ENCODE measurements at places on chromosomes 7 and 10.

DNA sequence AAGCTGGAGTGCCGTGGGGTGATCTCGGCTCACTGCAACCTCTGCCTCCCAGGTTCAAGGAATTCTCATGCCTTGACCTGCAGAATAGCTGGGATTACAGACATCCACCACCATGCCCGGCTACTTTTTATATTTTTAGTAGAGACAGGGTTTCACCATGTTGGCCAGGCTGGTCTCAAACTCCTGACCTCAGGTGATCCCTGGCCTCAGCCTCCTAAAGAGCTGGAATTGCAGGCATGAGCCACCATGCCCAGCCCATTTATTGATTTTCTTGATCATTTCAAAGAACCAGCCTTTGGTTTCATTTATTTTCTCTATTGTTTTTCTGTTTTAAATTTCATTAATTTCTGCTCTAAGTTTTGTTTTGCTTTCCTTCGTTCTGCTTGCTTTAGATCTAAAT is 50.3 kb downstream of the GUSB start:
- DNase-seq = no peak

- DNase-seq = no peak
Measured at GRCh38 chr7:47779341-47779771, 168.9 kb downstream of the PKD1L1 start.

GRCh38 chr7:31120800-31121513 is 68.8 kb downstream of the ADCYAP1R1 start:
- DNase-seq = no peak

DNA sequence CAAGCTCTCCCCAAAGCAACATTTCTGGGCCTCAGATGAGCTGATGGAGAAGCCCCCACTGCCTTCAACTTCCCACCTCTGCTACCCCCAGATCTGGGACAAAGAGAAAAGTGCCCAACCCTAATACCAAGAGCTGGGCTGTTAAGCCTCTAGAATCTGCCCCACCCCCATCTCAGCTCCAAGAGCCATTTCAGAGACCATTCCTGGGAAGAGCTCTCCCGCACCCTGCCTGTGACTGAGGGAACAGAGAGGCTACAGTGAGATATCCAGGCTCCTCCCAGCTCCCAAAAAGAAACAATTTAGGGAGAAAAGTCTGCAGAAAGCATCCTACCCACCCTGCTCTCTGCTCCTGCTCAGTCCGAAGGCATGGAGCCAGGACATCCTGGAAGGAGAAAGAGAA is 2.5 kb upstream of the KCNH2 start:
- no peak for DNase-seq

All from urinary bladder (tissue), 4 donors.